ENCODE measurements at places on chromosomes 6 and 20.

- no peak for DNase-seq
These were observed 66.4 kb downstream of the UTRN start for GRCh38 chr6:144351379-144352127.

GRCh38 chr6:129637340-129638054, 72.5 kb downstream of the ARHGAP18 start:
- DNase-seq, result no peak

DNA sequence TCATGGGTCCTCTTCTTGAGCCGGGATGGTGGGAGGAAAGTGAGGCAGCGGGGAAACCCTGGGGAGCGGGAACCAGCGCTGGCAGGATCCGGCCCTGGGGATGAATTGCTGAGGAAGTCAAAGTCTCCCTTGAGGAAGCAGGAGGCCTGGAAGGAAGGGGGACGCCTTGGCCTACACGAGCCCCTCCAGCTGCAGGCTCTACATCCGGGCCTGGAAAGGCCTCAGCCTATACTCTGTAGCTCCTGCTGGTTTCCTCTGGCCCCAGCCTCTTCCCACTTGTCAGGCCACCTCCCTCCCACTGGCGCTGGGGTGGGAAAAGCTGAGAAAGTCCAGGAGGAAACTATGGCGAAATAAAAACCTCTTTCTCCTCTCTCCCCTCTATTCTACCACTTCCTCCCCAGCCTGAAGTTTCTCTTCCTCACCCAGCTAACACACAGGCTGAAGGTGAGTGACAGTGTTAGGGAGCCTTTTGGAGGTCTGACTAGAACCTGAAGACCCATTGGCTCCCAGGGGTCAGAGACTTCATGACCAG, 14.9 kb downstream of the TREML2 start:
- DNase-seq, result no peak

DNA sequence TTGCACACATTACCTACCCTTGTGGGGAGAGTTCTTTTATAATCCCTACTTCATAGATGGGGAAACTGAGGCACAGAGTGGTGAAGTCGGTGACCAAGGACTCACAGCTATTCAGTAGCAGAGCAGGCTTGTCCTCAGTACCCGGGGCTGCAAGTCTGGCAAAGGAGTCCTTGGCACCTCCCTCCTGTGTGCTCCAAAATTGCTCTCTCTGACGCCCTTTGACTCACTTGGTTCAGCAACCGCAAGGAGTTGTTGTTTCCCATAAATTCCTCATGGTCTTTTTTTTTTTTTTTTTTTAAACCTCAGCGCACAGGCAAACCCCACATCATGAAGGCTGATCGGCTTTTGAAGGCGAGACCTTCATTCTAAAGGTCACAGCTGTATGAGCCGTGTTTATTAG, 143.2 kb downstream of the CEBPB start:
- DNase-seq, result no peak

DNA sequence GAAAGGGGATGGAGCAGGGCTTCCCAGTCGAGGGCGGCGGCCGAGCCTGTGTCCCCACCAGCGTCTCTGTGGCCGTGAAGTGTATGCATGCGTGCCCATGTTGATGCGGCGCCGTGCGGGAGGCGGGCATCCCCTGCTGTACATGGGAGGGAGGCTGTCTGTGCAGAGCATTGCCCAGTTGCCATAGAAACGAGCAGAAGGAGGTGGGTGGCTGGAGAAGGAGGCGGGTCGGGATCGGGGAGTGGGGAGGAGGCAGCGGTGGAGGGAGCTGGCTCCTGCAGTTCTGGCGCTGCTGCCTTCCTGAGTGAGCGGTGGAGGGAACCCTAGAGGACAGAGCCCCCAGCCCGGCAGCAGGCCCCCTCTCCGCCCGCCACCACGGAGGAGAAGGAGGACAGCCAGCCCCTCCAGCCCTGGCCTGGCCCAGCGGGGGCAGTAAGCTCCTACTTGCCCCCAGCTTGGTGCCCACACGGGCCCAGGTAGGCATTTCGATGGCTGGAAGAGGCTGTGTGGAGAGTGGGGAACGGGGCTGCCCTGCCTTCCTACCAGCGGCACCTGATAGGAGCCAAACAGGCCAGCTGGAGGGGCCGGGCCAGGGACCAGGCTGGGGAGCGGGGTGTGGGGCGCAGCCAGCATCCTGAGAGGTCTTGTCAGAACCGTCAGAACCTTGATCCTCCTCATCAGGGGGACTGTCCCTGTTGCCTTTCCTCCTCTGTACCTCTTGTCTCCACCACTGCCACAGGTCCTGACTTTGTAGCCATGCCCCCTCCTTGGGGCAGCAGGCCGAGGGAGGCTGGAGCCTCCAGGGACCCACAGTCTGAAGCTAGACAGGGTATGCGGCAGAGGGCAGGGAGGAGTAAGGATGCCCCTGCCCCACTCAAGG, 41.3 kb downstream of the SPDEF start:
- peak; percentile 85 for DNase-seq

DNA sequence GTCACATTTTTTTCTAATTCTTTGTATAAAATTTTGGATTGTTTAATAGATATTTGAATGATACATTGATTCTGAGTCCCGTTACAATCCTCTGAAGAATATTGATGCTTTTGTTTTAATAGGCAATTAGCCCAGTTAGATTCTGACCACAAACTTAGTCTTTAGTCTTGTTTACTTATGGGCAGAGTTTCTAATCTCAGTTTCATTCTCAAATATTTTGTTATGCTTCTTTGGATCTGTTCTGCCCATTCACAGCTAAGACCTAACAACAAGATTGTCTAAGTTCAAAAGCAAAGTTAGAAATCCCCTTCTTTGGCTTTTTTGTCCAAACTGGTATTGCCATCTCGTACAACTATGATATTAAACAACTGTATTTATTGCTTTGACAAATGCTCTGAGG, 58.0 kb downstream of the TBXT start:
- no peak for DNase-seq

Measured in SK-N-DZ (cell line).